Activated naive CD4-positive, alpha-beta T cell treated with anti-CD3 and anti-CD28 coated beads, Interleukin-2, amount 10 ng/mL, durations not matched to agents 7 days and 5 days (primary cell): ENCODE measurements at places on chromosomes 7 and 10.
A peak's percentile ranks its signal among the peaks of the same experiment; 100 is the strongest.

DNA sequence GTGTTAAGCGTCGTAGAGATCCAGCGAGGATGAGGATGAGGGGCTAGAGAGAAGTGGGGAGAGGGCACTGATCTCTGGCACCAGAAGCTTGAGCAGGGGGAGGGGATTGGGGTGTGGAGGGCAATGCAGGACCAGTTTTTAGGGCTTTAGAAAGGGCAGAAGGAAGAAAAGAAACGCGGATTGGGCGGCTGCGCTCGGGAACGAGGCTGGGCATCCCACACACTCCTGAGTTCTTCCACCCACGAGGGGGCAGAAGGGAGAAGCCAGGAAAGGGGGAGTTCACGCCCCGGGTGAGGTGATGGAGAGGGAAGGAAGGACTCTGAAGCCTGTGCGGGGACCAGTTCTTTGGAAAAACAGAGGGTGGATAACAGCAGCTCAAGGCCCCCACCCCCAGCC lies 6.1 kb upstream of the VGF start:
- DNase-seq = no peak

GRCh38 chr7:2009541-2010001 lies 223.2 kb downstream of the MAD1L1 start:
- DNase-seq = no peak

DNA sequence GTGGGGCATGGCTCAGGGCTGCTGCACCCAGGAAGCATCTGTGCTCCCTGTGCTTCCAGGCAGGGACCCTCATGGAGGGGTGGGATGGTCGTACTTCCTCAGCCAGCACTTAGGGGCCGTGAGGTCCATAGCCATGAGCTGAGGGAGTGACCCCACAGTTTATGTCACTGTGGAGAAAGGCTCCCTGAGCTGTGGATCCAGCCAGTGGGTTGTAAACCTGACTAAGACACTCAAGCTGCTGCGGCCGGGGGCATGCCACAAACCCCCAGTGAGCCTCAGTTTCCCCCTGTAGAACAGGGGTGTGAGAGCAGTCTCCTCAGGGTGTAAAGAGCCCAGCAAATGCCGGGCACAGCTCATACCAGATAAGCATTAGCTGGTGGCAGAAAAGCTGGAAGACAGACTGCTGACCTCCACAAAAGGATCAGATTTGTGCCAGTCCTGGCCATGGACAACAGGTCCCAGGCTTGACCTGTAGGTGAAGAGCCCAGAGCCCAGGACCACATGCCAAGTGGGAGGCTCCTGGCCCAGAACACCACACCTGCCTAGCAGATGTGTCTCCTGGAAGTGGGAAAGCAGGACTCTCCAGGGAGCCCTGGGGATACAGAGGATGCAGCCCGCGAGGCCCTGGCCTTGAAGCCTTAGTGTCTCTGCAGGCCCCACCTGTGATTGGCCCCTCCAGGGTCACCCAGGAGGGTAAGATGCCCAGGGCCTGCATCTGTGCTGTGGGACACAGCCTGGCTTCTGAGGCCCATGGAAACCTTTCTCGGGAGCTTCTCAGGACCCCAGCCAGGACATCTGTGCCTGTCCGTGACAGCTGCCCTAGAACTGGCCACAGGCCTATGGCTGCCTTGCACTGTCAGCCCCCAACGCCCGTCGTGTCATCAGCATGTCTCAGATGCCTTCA lies 78.1 kb upstream of the RET start:
- no peak for DNase-seq

DNA sequence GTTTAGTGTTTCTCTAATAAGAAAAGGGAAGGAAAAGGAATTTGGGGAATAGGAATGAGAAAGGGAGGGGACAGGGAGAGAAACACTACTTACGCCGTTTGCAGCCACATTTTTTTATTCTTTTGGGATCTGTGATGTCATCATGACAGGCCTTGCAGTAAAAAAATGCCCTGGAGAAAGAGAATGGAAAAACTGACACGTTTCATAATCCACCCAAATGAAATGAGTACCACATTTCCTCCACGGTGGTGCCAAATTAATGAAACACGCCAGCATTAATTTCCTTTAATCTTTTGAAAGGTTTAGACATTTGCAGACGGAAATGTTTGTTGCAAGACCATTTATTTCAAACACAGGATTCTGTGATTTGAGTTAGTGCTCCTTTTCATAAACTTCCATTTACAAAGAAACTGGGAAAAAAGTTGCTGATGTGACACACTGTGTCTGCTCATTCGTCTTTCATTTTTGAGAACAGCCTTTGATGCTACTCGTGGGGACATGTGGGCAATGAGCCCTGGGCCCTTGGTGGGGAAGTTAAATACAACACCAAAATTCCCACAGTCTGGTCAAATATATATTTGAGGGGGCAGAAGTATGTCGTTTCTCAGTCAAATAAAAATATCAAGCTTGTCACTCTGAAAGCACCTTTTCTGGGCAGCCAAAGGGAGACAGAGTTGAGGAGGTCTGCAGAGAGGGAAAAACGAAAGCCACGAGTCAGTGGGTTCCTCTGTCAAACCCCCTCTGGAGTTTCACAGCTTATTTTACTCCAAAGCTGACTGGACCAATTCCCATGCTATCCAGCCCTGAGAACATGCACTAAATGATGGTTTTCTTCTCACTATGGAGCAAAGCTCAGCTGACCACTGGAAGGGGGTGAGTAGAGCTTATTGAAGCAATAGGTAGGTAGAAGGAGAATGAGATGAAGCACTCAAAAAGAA lies 625.5 kb downstream of the KCNMA1 start:
- no peak for DNase-seq

DNA sequence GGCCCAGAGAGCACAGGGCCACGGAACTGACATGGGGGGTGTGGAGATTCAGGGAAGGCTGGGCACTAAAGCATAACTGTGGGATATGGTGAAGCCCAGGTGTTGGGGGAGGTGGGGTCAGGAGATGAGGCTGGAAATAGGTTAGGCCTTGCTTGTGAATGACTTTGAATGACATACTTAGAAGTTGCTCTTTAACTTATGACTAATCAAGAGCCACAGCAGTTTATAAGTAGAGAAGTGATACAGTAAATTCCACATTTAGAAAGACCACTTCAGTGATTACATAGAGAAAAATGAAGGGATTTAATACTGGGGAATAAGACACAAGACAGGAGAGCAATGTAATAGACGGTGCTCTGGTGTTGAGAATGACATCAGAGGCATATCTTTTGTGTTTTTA lies 120.8 kb upstream of the SEC61G start:
- DNase-seq = no peak

- no peak for DNase-seq
Measured at GRCh38 chr10:34433241-34434076, 381.6 kb downstream of the PARD3 start.

DNA sequence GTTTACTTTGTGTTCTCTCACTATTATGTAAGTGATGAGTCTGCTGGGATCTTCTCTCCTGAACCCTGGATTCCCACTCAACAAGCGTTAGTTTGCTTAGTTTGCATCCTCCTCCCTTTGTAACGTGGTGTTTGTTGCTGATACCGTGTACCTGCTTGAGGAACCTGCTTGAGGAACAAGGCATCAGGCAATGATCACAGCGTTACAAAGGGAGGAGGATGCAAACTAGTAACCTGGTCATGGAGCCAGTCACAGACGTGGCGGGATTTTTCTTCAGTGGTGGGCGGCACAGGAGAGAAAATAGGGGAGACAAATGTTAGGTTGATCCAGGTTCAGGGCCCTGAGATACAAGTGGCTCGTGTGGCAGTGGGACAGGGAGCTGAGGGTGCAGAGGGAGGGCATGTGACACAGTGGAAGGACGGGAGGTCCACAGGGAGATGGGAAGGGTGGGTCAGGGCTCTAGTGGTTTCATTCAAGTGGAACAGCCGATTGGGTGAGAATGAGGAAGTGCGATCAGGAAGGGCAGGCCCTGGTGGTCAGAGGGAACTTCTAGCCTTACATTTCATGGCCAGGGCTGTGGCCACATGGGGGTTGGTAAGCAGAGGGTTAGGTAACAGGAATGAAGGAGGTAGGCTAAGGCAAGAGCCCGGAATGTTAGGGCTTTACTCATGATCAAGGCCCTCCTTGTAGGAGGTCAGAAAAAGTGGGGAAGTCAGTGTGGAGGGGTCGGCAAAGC lies 38.0 kb downstream of the SNX10 start:
- no peak for DNase-seq

GRCh38 chr7:141511316-141511675 lies 39.9 kb upstream of the AGK start:
- DNase-seq = no peak

DNA sequence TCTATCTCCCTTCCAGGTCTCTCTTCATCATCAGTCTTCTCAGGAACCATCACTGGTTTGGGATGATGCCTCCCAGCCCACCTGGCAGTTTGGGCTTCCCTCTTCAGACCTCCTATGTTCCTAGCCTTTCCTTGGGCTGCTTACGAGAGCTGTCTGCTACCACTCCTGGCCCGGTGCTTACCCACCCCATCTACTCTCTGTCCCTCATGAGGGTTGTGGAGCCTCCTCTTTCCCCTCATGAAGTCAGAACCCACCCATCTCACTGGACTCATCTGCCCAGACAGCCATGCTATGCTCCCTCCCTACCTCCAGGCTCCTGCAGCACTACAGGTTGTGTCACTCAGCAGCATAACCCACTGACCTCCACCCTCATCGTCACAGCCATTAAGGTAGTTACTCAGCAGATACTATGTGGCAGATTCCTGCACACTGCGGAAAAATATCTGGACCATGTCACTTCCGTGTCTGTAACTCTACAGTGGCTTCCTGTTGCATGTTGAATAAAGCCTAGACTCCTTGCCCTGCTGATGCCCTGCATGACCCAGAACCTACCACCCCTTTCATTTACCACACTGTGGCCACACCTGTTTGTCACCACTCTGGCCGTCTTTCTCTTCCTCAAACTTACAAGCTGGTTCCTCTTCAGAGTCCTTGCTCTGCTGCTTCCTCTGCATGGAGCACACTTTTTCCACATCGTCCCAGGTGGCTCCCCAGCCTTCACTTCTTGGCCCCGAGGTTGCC lies 2.0 kb downstream of the DBNL start:
- peak; percentile 56 for DNase-seq

DNA sequence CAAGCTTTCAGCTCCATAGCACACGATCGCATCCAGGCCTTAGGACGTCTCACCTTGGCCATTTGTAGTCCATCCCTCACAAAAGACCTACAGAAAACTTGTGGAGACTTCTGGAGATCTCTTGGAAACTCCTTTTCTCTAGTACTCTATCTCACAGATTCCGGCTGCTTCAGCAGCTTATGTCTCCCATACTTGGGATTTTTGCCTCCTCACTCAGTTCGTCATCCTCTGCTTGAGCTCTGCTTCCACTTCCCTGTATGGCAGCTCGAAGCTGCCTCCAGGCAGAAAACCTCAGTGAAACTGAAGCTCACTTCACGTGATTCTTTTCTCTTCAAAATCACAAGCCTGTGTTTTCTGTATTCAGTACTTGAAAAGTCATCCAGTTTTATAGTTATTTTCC lies 178.7 kb upstream of the GDF10 start:
- DNase-seq = no peak

DNA sequence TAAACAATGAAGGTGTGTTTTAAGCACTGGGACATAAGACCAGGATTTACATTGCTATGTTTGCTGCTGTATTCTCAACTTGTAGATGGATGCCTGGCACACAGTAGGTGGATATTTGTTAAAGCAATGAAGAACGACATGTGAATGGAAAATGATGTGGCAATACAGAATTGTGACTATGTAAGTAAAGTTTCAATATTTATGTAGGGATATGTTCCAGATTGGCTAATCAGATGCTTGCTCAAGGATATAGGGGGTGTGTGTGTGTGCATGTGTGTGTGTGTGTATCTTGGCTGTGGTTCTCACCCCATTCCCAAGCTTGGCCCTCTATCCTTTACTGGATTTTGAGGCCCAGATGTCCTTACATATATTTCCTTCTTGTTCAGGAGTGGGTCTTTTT lies 42.7 kb upstream of the LAMB1 start:
- no peak for DNase-seq

GRCh38 chr7:144820552-144820951 lies 15.3 kb downstream of the TPK1 start:
- DNase-seq = peak; percentile 27

DNA sequence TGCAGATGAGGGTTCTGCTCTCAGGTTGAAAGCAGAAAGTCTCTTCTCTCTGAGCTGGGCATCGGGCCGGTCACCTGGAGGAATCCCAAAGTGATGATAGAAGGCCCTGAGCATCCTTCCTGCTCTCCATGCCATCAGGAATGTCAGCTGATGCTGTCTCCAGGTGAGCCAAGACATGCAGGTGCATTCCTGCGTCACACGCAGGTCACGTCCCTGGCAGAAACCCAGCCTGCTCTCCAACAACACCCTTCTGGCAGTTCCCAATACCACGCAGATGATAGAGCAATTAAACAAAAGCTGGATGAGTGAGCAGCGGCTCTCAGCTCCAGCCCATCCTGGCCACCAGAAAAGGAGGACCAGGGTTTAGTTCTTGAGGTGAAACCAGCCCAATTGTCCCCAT lies 6.9 kb upstream of the WIPI2 start:
- DNase-seq = no peak

DNA sequence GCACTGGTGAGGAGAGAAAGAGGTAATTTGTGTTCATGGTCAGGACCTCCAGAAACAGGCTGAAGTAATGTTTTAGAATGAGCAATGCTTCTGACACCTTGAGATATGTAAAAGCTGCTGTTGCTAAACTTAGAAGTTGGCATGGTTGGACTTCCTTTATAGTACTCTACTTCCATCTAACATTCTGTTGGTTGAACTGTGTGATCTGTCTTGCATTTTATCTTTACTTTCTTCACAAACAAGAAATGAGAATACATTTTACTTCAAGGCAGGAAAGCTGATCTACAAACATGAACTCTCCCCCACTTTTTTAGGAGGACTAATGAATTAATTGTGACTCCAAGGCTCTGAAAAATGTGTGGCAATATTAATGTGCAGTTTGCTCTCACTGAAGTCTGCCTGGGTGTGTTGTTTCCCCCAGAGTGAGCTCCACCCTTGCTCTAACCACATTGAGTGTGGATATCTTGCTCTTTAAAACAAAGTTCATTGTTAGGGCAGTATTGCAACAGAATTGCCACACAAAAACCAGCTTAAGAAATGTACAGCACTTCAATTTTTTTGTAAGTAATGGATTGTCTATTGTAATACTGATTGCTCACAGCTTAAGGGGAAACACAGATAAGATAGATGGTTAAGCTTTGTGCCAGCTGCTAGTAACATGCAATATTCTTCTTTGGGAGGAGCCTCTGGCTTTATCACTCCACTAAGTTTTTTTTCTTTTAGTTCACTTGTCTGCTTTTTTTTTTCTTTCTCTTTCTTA lies 69.0 kb downstream of the ADD3 start:
- DNase-seq = peak; percentile 59

GRCh38 chr10:112246-112645 lies 23.0 kb upstream of the ZMYND11 start:
- no peak for DNase-seq

DNA sequence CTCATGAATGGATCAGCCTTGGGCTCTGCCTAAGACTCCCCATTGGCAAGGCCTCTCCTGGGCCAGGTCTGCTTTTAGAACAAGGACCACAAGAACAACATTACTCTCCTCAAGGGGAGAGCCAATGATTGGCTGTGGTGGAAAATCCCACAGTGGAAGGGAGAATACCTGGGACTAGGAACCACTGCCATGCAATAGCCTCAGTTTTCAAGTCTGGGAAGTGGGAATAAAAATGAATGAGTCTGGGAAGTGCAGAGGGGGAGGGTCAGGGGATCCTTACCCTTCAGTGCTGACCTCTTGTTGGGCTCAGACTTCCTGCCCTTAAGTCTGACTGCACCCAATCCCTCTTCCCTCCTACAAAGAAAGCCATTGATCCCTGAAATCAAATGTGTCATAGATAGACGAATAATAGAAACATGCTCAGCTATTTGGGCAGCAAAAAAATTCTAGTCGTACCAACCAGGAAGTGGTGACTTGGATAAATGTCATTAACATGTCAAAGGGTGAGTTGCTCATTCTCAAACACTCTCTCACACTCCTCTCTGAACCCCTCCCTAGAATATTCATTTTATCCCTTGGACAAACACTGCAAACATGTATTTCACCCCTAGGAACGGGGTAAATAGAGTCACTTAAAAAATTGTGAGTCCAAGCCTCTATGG lies 123.6 kb downstream of the SH3PXD2A start:
- no peak for DNase-seq
